Right renal pelvis (tissue), 4 donors: ENCODE measurements at places on chromosomes 4 and X. TPM values are rescaled to one million over a fixed set of nuclear protein-coding genes. Genes with fewer than 3 reads are reported as not detected.

HPF1 gene
- 54.0 TPM for polyA plus RNA-seq

NBDY gene
- 126 TPM for polyA plus RNA-seq

GRCh38 chrX:130680164-130681035 lies 222.6 kb downstream of the ENOX2 start:
- DNase-seq = no peak

GRCh38 chrX:2694914-2695267 lies 3.8 kb downstream of the CD99 start:
- DNase-seq = no peak

DNA sequence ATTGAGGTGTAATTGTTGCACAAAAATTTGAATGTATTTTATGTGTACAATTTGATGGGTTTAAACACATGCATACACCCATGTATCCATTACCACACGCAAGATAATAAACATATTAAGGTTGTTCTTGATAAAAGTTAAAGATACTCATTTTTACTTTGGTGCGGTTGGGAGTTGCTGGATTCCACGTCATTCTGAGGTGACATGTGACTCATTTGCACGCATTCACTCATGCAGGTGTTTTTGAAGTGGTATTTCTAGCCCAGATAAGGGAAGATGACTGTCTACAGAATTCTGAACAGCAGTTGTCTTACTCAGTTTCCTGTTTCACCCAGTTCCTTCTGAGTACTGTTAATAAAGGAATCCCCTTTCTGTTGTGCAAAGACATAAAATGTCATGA lies 142.0 kb downstream of the RTL3 start:
- DNase-seq = no peak

DNA sequence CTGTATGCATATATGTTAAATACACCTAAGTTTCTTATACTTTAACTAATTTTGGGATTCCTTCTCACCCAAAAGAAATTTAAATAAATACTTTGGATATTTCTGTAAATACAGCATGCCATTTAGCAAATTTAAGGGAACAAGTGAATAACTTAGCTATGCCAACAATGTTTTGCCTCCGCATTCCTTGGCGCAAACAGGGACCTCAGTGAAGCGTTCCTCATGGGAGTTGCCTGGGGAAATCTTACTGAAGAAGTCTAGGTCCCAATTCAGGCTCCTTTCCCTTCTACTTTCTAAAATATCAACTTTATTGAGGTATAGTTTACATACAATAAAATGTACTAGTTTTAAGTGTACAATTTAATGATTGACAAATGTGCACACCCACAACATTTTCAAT lies 25.0 kb downstream of the COL4A5 start:
- no peak for DNase-seq

GRCh38 chr4:142402156-142402555 lies 443.9 kb downstream of the INPP4B start:
- no peak for DNase-seq

DNA sequence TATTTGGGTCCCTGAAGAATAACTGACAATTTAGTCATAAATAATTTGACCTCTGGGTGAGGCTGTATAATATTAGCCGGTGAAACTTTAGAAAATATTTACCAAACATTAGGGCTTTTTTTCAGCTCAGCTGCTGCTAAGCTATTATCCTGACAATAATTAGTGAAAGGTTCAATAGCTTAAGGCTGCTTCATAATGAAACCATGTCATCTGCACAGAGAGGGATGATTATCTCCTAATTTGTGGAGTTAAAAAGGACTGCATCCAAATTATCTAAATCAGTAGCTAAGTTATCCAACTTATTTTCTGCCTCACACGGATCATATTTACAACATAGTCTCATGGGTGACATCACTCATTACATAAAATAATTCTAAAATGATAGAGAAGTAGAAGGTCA lies 1249.8 kb downstream of the RAPGEF2 start:
- no peak for DNase-seq

DNA sequence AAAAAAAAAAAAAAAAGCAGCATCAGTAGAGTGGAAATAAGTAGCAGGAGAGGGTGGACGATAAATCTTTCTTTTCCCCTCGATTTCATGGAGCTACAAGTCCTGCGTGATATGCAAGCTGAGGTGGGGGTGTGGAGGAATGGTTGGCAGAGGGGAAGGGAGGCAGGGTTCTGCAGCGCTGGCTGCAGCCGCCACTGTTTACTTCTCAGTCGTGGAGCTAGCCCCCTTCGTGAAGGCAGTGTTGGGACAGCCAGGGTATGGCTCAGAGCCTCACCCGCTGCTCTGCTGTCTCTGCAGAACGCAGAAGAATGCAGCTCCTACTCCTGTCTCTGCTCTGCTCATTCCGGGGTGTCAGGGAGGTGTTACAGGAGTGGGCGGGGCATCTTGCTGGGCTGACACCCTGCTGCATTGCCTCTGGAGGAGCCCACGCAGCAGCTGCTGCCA lies 140.6 kb downstream of the GPM6A start:
- DNase-seq = no peak

DNA sequence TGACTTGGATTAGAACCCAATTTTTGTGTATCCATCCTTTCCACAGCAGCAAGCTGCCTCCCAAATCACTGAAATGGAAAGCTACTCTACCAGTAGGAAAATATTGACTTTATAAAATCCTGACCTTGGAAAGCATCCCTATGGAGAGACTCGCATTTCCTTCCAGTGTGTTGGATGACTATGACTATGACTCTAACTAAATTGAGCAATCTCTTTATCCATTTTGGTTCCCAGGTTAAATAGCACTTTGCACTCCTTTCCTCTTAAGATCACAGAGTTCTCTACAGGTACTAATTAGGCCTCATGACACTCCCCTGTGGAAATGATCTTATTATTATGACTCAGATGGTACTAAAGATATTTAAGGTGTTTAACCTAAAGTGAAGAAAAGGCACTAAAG lies 431.8 kb downstream of the PPARGC1A start:
- DNase-seq = no peak

DNA sequence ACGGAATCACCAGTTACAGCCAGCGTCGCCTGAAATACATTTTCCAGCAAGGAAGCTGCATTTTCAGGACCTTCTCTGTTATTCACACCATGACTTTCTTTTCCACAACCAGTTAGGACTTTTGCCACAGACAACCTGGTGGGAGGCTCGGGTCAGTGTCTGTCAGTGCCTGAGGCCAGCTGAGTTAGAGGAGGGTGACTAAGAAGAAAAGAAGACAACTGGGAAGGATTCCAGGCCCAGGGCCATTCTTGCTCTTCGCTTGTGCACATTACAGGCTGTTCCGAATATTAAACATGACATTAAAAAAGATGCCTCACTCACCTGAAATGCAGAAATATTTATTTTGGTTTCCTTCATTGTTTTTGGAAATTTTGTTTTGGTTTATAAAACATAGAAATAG lies 21.4 kb upstream of the CENPU start:
- no peak for DNase-seq

DNA sequence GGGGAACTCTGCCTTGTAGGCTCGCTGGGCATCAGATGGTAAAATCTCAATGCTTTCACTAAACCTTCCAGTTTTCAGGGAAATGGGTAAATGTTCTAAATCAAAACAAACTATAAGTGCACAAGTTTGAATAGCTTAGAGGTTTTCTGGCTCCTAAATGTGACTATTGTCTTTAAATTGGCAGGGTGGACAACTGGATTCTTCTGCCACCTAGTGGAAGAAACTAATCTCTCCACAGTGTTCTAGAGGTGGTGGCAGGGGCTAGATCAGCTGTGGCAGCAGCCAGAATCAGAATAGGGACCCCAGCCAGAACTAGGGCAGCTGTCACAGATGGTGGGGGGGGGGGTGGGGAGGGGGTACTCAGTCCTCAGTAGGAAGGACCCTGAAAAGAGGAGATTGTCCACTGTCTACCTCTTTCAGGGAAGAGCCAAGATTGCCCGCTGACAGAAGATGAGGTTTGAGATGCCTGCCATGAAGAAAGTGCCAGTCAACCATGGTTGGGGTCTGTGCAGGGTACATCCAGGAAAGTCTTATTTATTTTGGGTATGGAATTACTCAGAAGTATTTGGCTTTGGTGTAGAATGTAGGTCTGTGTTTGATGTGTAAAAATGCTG lies 201.4 kb downstream of the CCNG2 start:
- peak; percentile 16 for DNase-seq

DNA sequence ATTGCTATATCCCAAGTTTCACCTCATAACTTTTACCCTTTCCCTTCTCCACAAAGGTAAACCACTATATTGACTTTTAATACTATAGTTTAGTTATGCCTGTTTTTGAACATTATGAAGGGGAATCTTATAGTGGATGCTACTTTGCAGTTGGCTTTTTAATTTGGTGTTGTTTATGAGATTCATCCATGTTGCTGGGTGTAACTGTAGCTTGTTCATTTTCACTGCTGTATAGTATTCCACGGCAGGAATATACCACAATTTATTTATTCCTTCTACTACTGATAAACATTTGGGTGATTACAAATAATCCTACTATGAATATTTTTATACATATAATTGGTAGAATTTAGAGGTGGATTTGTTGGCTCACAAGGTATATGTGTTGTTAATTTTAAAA lies 88.4 kb upstream of the NALF2 start:
- DNase-seq = no peak

DNA sequence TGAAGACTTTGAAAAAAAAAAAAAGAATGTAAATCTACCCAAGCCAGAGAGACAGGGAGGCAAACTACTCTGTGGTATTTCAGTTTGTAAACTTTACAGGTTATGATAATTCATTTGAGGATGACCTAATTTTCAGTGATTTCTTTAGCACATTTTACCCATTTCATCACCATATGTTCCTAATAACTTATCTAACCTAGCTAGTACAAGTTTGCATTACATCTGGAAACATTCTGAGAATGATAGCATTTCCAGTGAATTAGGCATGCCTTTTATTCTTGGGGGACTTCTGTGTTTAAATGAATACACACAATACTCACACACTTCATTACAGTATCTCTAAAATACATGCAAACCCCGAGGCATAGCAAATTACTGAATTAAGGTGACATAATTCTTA lies 1055.5 kb downstream of the PCDH18 start:
- DNase-seq = no peak
